Posterior vena cava (tissue), 2 donors: ENCODE measurements at places on chromosomes 7 and 10.

DNA sequence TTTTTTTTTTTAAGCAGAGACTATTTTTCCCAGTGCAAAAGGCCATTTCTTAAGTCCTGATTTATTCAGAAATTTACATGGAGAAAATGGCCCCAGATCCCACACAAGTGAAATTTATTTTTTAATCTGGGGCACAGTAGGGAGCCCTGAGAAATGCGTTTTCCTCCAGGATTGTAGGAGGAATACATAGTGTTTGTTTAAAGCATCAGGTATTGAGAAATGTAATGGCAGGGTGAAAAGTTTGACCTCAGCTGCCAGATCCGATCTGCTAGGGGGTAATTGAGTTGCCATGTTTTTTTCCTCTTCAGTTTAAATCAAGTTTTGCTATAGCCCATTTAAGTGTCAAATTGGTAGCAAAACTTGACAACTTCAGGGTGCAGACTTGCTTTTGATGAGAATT, 110.0 kb downstream of the LRMDA start:
- DNase-seq: no peak

GRCh38 chr10:2326411-2326810, 589.1 kb upstream of the ADARB2 start:
- no peak for DNase-seq

DNA sequence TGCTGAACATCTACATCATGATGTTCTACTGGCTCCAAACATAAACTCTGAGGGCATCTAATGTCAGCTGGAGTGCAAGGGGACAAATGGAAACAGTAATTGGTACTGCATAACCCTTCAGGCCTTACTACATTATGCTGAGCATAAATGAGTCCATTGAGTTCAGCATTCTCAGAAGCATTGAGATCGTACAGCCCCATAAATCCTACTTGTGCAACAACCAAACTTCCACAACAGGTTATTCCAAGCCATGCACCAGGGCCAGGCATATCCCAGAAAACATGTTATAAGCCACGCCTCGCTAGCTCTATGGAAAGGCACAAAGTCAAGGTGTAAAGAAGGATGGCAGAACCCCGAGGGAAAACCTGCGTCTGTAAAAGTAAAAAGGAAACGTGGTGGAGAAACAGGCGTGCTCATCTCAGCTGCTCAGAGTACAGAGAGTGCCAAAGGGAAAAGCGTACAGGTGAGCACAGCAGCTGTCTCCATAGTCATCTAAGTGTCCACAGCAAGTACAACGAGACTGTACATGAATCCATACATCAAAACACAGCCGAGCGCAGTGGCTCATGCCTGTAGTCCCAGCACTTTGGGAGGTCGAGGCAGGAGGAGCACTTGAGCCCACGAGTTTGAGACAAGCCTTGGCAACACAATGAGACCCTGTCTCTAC, 124.6 kb downstream of the PARD3 start:
- DNase-seq: no peak

DNA sequence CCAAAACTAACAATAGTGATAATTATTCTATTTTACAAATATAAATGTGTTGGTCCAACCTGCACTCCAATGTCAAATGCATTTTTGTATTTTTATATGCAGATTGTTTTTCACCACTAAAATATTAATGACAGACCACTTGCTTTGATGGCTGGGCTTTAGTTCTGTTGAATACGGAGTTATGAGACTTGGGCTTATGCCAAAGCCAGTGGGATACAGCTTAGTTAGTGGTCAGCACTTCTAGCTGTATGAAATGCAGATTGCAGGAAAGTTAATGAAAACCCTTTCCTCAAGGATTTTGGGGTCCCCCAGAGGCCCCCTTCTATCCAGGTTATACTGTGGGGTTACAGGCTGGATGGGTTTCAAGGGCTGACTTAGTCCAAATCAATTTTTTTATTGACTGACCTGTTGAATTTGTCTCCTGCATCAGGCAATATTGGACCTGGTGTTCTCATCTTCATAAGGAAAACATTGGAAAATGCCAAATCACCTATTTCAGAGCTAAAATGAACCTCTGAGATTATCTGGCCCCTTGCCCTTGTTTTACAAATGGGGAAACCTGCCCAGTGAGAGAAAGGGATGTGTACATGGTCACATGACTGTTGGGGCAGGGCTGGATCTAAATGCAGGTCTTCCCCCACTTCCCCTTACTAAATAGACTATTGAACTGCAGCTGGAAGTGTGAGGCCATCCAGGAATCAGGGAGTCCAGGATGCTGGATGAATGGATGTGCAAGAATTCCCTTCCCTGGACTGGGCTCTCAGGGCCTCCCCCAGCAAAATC, 1085.3 kb downstream of the KCNMA1 start:
- DNase-seq: no peak

DNA sequence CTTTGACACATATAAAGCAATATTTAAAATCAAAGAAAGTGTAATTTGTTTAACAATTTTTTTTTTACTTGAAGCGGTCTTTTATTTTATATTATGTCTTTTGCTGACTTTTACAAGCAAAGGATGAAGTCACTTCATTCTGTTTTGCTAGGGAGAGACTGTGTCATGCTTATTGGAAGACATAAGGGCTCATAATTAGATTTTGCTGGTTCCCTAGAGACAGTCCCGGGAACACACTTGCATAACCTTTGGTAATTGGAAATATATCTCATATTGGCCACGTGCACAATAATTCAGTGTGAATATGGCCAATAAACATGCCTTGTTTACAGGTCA, 448 bp upstream of the NET1 start:
- DNase-seq: no peak

DNA sequence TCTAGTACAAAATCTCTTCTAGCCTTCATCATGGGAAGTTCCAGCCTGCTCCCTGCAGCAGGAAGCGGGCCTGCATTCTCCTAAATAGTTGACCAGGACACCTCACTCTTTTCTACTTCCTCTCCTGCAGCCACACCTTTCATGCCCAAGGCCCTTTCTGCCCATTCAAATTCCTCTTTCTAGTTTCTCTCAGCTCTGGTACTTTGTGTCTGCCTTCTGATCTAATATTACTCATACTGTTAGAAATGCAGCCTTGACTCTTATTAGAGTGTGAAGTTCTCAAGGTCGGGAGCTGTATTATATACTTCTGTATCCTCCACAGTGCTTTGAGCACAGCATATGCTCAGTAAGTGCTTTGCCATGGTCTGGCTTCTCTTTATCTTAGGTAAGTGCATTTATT, 103.1 kb downstream of the PRKCQ start:
- DNase-seq: no peak

DNA sequence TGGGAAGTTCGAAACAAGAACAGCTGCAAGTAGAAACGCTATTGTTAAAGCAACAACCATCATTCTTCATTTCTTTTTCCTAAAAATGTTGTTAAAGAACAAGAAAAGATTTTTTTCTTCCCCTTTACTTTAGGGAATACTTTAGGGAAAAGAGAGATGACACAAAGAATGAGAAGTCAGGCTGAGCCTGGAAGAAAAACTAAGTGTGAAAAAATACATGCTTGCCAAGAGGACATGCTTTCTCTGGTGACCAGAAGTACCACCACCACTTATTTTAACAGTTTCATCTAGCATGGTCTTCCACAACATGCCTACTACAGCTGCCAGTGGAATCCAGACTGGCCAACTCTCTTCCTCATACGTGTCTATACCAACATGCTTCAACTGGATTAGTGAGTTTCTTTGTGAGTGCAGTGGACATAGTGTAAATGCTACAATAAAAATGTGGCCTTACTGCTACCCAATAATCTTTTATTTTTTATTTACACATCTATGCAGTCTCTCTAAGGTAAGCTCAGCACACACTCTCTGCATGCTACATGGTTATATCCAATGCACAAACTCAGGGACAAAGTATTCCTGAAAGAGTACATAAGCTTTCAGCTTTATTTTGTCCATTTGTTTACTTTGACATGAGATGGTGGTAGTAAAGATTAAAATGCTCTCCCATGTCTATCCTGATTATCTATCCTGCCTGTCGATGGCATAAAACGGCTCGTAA, 196.2 kb downstream of the TAX1BP1 start:
- no peak for DNase-seq
